ENCODE measurements at places on chromosomes 12 and 14. TPM values are rescaled to one million over a fixed set of nuclear protein-coding genes. Genes with fewer than 3 reads are reported as not detected.
A peak's percentile ranks its signal among the peaks of the same experiment; 100 is the strongest.

Gene TMEM63C
- 7.0 TPM for total RNA-seq

Gene LRRK2
- total RNA-seq: 0.13 TPM

Gene HRK
- 2.7 TPM for total RNA-seq

GRCh38 chr14:91193069-91193468 is 51.4 kb downstream of the GPR68 start:
- no peak for DNase-seq
- H3K27me3 ChIP-seq: no peaks in the 10 kb centered on the region
- H3K4me3 ChIP-seq: no peak overlapping the region
- H3K4me1 ChIP-seq: no peaks in the 10 kb centered on the region

DNA sequence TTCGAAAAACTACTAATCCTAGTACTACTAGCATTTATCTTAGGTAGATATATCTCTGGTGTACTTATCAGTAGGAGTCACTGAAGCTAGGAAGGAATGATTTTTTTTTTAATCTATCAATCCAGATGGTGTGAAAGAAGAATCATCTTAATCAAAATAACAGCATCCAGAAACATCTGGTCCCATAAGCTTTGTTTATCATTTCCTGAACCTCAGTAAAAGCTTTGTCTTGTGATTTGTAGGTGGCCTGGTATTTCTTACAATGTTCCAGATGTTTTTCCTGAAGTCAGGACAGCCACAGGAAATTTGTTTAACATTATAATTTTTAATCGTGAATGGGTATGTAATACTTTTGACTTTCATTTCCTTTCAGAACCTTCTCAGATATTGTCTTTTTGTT is 28.0 kb upstream of the LUM start:
- no peak overlapping the region for H3K4me3 ChIP-seq
- H3K4me1 ChIP-seq: no peaks in the 10 kb centered on the region
- no peaks in the 10 kb centered on the region for H3K36me3 ChIP-seq
- DNase-seq: no peak

DNA sequence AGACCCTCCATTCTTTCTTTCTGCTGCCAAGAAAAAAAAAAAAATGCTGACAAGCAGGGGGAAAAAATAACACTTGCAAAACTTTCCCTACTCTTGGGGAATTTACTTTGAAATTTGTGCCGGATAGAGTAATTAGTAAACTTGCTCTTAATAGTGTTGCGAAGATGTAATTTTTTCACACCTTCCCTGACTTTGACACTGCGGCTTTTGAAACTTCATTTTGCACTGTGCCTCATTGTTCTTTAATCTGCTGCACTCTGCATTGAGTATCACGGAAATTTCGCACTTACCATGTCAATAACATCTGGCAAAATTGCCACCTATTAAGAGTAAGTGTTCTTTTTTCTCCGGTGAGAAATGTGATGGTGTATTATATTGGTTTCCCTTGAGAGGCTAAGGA is 596.1 kb downstream of the VRK1 start:
- no peak overlapping the region for H3K27ac ChIP-seq
- no peaks in the 10 kb centered on the region for H3K36me3 ChIP-seq
- no peak overlapping the region for H3K4me3 ChIP-seq
- DNase-seq: no peak
- peaks cover 4% of the 10 kb centered on the region for H3K4me1 ChIP-seq

Gene LPAR5
- 0.22 TPM for total RNA-seq

DNA sequence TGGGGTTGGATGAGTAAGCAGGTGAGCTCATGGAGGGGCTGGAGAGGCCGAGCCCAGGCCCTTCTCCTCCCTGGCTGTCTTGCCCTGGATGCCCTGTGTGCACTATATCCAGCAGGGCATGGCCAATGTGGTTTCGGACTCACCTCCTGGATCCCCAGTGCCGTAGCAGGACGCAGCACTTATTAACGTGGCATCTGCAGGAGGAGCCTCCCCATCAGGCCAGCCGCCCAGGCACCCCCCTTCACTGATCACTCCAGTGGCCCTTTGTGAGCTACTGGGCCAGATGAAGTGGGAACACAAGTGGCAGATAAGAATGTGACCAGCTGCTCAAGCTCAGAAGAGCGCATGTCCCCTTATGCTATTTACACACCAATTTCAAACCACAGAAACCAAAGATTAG is 43.1 kb upstream of the DICER1 start:
- H3K4me3 ChIP-seq: no peak overlapping the region
- H3K27me3 ChIP-seq: no peaks in the 10 kb centered on the region
- H3K36me3 ChIP-seq: no peaks in the 10 kb centered on the region
- H3K4me1 ChIP-seq: peaks cover 12% of the 10 kb centered on the region

Gene LRP1-AS
- total RNA-seq: not detected

GRCh38 chr14:20468764-20469241 is 403 bp upstream of the PNP start:
- H3K4me3 ChIP-seq: peak overlapping the region; percentile 97
- H3K27ac ChIP-seq: no peak overlapping the region
- no peaks in the 10 kb centered on the region for H3K27me3 ChIP-seq
- DNase-seq: no peak

- H3K4me1 ChIP-seq: peaks cover 23% of the 10 kb centered on the region
- no peaks in the 10 kb centered on the region for H3K36me3 ChIP-seq
- H3K4me3 ChIP-seq: peak overlapping the region; percentile 62
- H3K27me3 ChIP-seq: peaks cover 26% of the 10 kb centered on the region
- DNase-seq: no peak
- no peak overlapping the region for H3K27ac ChIP-seq
These were observed 113.1 kb upstream of the MYL2 start for GRCh38 chr12:111033281-111034082.

Gene SPTLC2
- total RNA-seq: 35.1 TPM

GRCh38 chr12:97142737-97143410 is 235.8 kb downstream of the NEDD1 start:
- H3K4me3 ChIP-seq: no peak overlapping the region
- no peaks in the 10 kb centered on the region for H3K36me3 ChIP-seq

Gene KRT72
- total RNA-seq: not detected

DNA sequence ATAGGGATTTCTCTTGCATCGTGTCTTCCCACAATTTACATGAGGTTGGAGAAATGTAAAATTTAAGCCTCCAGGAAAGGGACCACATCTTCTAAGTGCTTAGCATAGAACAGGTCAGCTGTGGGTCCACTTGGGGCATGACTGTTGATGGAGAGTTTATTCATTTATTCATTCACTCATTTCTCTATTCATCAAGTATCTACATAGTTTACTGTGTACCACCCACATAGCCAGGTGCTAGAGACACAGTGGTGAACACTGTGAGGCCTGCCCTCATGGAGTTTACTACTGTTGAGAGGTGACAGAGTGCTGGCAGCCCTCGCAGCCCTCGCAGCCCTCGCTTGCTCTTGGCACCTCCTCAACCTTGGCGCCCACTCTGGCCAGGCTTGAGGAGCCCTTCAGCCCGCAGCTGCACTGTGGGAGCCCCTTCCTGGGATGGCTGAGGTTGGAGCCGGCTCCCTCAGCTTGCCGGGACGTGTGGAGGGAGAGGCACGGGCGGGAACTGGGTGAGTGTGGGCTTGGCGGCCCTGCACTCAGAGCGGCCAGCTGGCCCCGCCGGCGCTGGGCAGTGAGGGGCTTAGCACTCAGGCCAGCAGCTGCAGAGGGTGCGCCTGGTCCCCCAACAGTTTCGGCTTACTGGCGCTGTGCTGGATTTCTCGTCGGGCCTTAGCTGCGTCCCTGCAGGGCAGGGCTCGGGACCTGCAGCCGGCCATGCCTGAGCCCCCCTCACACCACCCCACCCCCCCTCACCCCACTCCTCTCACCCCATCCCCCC is 1.7 kb upstream of the JPH4 start:
- no peak for DNase-seq
- peaks cover 25% of the 10 kb centered on the region for H3K27me3 ChIP-seq
- no peak overlapping the region for H3K27ac ChIP-seq
- H3K4me3 ChIP-seq: no peak overlapping the region
- H3K4me1 ChIP-seq: peaks cover 5% of the 10 kb centered on the region
- H3K36me3 ChIP-seq: no peaks in the 10 kb centered on the region

GRCh38 chr14:56413721-56414120 is 165.9 kb upstream of the TMEM260 start:
- no peaks in the 10 kb centered on the region for H3K4me1 ChIP-seq
- H3K27ac ChIP-seq: no peak overlapping the region
- no peaks in the 10 kb centered on the region for H3K36me3 ChIP-seq
- H3K27me3 ChIP-seq: no peaks in the 10 kb centered on the region

DNA sequence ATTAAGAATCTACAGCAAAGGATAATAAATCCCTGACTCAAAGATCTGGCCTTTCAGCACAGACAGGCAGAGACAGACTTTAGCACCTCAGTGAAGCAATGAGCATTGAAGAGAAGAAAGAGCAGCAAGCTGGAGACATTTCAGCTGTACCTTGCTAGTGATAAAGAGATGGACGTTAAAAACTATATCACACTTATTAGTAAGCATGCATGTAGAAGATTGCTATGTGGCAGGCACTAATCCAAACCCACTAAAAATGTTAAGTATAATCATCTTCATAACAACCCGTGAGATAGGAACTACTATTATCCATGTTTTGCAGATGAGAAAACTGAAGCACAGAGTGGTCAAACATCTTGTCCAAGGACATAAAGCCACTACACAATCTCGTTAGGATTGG is 1538.3 kb upstream of the FLRT2 start:
- no peaks in the 10 kb centered on the region for H3K4me1 ChIP-seq
- H3K4me3 ChIP-seq: no peak overlapping the region
- no peak for DNase-seq
- no peak overlapping the region for H3K27ac ChIP-seq
- H3K36me3 ChIP-seq: no peaks in the 10 kb centered on the region

DNA sequence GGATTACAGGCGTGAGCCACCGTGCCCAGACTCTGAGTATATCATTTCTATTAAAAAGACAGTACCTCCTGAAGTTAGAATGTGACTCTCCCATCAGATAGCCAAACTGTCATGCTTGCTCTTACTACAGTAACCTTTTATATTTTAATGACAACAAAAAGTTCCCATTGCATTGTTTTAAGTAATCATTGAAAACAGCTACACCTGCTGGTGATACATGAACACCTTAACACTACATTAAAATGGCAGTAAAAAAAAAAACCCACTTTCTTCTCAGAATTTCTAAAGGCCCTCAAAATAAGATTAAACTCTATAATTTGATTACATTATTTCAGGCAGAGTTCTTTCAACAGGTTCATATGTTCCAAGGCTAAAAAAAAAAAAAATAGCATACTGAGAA is 76.7 kb downstream of the SH2B3 start:
- DNase-seq: no peak
- no peaks in the 10 kb centered on the region for H3K27me3 ChIP-seq
- no peaks in the 10 kb centered on the region for H3K4me1 ChIP-seq
- no peak overlapping the region for H3K27ac ChIP-seq
- no peak overlapping the region for H3K4me3 ChIP-seq

Gene BICDL1
- 26.9 TPM for total RNA-seq

Gene NACA
- total RNA-seq: 1,027 TPM

Gene GLIPR1
- total RNA-seq: 1.5 TPM

Gene CEBPE
- not detected for total RNA-seq

- H3K27me3 ChIP-seq: no peaks in the 10 kb centered on the region
- H3K27ac ChIP-seq: no peak overlapping the region
- no peak for DNase-seq
- no peaks in the 10 kb centered on the region for H3K36me3 ChIP-seq
- H3K4me1 ChIP-seq: peaks cover 7% of the 10 kb centered on the region
- no peak overlapping the region for H3K4me3 ChIP-seq
These were observed 53.4 kb downstream of the PPP2R5C start for GRCh38 chr14:101814934-101815333.

Gene PLXNC1
- total RNA-seq: 1.3 TPM

GRCh38 chr12:83462419-83462818 is 775.7 kb downstream of the TMTC2 start:
- H3K4me1 ChIP-seq: no peaks in the 10 kb centered on the region
- DNase-seq: no peak
- no peak overlapping the region for H3K27ac ChIP-seq
- no peak overlapping the region for H3K4me3 ChIP-seq

DNA sequence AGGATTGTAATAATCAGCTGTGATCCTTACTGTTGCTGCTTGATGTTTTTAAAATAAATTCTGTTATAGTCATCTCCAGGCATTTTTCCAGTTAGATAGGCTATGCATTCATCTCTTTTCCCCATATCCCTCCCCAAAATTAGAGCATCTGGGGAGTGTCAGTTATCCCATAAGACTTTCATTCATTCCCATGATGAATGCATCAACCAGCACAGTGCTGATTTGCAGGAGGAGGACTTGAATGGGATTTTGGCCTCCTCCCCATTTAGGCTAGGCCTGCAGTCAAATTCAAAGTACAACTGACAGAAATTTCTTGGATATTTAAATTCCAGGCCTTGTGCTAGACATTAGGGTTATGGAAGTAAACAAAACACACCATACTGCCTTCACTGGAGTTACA is 99.8 kb downstream of the AEBP2 start:
- no peaks in the 10 kb centered on the region for H3K27me3 ChIP-seq
- no peak overlapping the region for H3K27ac ChIP-seq
- H3K36me3 ChIP-seq: no peaks in the 10 kb centered on the region
- no peaks in the 10 kb centered on the region for H3K4me1 ChIP-seq
- no peak overlapping the region for H3K4me3 ChIP-seq

DNA sequence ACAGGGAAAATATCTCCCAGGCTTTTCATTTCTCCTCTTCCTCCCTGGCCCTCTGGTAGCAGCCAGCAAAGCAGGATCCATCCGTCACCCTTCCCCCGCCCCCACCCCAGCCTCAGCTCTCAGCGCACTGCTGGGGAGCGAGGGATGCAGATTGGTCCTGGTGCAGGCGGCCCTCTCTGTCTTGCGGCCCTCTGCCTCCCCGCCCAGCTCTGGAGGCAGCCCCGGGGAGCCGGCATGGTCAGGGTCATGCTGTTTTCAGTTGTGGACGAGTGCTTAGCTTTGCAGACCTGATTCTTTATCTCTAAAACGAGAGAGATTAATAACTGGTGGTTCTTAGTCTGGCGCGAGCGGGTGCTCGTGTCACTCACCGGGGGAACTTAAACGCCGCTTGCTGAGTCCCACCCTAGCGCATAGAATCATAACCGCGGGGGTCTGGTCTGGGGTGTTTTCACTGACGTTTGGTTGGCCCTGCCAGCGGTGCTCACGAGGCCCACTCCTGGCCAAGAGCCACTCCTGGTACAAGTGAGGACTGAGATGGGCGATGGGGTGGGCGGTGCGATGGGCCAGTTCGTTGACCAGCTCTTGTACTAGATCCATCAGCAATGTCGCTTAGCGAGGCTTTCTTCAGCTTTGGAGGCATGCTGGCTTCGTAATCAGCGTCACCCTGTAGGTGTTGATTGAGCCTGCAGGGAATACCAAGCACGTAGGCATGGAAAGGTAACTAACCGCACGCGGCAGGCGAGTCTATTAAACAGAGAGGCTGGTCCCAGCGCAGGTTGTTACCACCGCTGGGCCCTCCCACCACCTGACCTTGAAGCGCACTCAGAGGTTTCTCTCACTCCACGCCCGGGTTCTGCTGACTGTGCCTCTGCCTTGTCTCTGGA is 95.2 kb downstream of the TSPAN9 start:
- H3K27me3 ChIP-seq: no peaks in the 10 kb centered on the region
- DNase-seq: no peak
- H3K27ac ChIP-seq: no peak overlapping the region
- no peak overlapping the region for H3K4me3 ChIP-seq
- H3K36me3 ChIP-seq: no peaks in the 10 kb centered on the region

Gene SAMD4A
- total RNA-seq: 12.3 TPM

Data from H1 (cell line).